Esophagus squamous epithelium (tissue), 5 donors: ENCODE measurements at places on chromosomes 13 and 19. TPM values are rescaled to one million over a fixed set of nuclear protein-coding genes. Genes with fewer than 3 reads are reported as not detected.

Gene PSG3
- total RNA-seq: not detected

DNA sequence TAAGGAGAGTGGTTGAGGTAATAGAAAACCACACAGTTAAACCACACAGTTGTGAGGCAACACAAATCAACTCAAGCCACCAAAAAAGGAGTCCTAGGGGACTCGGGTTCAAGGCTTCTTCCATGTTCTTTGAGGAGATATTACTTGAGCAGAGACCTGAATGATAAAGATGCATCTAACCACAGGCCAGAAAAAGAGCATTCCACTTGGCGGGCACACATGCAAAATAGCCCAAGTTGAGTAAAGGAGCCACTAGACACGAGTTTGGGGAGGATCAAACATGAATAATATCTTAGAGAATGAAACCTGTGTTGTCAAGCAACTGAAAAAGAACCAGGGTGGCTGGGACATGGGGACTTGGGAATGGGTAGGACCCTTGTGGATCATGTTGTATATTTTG lies 30.2 kb downstream of the NLRP4 start:
- H3K4me1 ChIP-seq: no peaks in the 10 kb centered on the region
- no peak overlapping the region for H3K4me3 ChIP-seq
- no peak for DNase-seq
- no peaks in the 10 kb centered on the region for H3K27me3 ChIP-seq
- no peaks in the 10 kb centered on the region for H3K36me3 ChIP-seq

- DNase-seq: no peak
- H3K27ac ChIP-seq: no peak overlapping the region
- no peaks in the 10 kb centered on the region for H3K36me3 ChIP-seq
- H3K4me3 ChIP-seq: no peak overlapping the region
- no peaks in the 10 kb centered on the region for H3K4me1 ChIP-seq
- H3K27me3 ChIP-seq: no peaks in the 10 kb centered on the region
These were observed 1992.9 kb upstream of the PCDH20 start for GRCh38 chr13:63408331-63409189.

- H3K4me1 ChIP-seq: no peaks in the 10 kb centered on the region
- no peak overlapping the region for H3K27ac ChIP-seq
- no peak overlapping the region for H3K4me3 ChIP-seq
- no peaks in the 10 kb centered on the region for H3K36me3 ChIP-seq
- H3K27me3 ChIP-seq: no peaks in the 10 kb centered on the region
These were observed 21.4 kb upstream of the FRY start for GRCh38 chr13:32010136-32010535.

Gene FUT2
- 12.2 TPM for total RNA-seq
